Ureter (tissue), 1 donor: ENCODE measurements at places on chromosomes 5 and 9. TPM values are rescaled to one million over a fixed set of nuclear protein-coding genes. Genes with fewer than 3 reads are reported as not detected.

Gene RAD50
- 49.5 TPM for total RNA-seq

Gene CDKN2A
- 1.7 TPM for total RNA-seq

Gene TRAF1
- 10.0 TPM for total RNA-seq

Gene CKMT2
- total RNA-seq: 6.6 TPM

- DNase-seq: no peak
Measured at GRCh38 chr5:131563434-131564228, 71.4 kb downstream of the RAPGEF6 start.

- DNase-seq: no peak
Measured at GRCh38 chr5:154159343-154159742, 31.2 kb upstream of the GALNT10 start.

GRCh38 chr5:93349613-93350012, 231.4 kb downstream of the NR2F1-AS1 start:
- DNase-seq: no peak

- no peak for DNase-seq
Measured at GRCh38 chr5:11110128-11110527, 349.1 kb upstream of the DAP start.

DNA sequence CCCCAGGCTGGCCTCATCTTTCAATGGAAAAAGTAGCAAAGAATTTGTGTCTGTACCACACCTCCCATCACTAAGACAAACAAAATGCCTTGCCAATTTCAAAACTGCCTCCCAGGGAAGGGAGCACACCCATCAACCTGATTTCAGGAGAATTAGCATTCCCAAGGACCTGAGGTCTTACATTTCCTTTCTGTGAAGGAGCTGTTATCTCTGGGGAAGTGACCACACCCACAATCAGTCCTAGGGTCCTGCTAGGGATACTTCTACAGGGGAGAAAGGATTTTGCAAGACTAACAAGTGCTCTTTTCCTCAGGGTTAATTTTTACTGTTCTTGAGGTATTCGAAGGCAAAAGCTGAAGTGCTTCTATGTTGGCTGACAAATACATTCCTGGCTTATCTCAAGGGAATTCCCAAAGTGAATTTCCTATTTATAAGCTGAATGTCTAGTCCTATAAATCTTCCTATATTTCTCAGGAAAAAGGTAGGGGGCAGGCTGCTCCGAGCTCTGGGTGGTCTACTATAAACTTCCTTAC, 97.4 kb upstream of the ITGA1 start:
- DNase-seq: no peak
